ENCODE measurements at places on chromosomes 13 and 19.

- no peak for DNase-seq
Measured at GRCh38 chr13:26378116-26378515, 124.2 kb downstream of the CDK8 start.

DNA sequence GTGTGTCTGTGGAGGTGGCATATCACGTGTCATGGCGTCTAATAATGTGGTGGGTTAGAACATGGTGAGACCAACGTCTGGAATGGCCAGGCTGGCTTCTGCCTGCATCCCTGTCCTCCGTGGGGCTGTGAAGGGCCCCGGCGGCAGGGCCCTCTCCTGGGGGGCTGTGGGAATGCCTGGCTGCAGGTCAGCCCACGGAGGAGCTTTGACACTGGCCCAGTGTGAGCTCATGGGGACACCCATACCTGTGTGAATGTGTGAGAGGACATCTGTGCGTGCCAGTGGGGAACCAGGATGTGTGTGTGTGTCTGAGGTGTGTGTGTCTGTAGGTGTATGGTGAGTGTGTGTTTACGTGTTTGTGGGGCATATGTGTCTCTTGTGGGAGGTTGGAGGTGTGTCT is 300.1 kb downstream of the TEX29 start:
- DNase-seq = no peak

DNA sequence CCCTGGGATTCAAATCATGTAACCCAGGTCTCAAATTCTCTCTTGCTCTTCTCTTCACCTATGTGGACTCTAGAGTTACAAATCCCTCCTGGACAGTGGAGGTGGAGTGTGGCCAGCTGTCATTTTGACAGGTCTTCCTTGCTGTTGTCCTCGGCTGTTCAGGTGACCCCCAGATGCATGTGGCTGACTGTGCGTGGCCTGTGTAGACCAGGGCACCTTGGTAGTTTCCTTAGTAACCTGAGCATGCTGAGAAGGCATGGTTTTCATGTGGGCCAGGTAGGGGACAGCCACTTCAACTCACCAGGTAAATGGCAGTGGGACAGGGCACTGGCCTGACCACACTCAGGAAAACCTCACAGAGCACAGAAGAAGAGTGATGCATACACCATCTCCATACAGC is 155.0 kb upstream of the TSHZ3 start:
- no peak for DNase-seq

DNA sequence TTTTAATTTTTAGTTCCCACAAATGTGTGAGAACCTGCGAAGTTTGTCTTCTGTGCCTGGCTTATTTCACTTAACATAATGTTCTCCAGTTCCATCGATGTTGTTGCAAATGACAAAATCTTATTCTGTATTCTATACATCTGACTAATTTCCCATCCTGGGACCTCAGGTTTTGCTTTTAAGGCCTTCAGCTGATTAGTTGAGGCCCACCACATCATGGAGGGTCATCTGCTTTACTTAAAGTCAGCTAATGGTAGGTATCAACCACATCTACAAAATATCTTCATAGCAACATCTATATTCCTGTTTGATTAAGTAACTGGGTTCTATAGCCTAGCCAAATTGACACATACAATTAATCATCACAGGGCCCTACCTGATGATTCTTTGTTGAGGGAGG is 534.0 kb downstream of the EFNB2 start:
- no peak for DNase-seq

- no peak for DNase-seq
Measured at GRCh38 chr13:99932912-99933311, 38.7 kb downstream of the ZIC5 start.

DNA sequence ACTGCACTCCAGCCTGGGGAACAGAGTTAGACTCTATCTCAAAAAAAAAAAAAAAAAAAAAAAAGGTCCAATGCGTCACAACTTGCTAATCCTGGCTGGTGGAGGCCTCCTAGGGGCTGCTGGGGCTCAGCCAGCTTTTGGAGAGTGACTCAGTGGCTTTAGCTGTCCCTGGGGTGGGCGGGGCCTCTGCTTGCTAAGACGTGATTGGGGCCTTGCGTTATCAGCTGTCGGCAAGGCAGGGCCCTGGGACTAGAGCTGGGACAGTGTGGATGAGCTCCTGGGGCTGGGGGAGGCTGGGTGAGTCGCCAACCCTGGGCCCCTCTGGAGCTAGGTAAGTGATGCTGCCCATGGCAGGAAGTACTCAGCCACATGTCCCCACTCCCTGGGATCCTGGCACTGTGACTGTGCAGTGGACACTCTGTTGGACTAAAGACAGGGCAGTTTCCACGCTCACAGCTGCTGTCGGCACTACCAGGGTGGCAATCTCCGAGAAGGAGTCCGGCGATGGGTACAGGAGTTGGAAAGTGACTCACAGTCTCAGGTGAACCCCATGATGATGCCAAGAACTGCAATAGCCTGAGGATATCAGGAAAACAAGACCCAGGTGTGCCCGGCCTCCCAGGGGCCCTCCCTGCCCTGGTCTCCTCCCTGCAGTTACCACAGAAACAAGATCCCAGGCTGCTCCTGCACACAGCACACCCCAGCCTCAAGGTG is 32.2 kb downstream of the F2RL3 start:
- DNase-seq = no peak

DNA sequence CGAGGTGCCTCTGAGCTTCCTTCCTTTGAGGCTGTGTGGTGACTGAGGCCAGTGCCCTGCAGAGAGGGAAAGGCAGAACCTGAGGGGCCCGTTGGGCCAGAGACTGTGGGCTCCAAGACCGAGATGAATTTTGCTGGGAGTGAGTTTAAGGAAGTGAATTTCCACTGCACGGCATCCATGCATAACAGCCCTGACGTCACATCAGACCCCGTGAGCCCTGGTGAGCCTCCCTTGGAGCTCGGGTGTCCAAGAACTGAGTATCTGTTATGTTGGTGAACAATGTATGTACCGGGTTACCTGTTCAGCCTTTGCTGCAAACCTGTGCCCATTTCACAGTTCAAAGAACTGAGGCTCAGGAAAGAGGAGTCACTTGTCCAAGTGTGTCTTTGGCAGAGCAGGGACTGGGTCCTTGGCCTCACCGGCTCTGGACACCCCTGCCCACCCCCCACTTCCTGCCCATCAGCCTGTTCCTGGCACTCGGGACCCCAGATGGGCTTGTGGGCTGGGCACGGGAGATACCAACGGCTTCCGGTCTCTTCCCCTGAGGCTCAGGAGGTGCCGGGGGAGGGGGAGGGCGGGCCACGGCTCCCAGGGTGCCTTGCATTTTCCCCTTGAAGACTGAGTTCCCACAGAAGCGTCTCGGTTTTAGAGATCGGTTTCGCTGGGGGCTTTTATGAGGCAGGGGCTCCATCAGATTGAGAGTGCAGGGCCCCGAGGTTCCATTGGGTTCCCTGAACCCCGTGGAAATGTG is 33.7 kb downstream of the NFILZ start:
- DNase-seq = no peak

GRCh38 chr19:19204181-19204580 is 967 bp upstream of the NR2C2AP start:
- no peak for DNase-seq

GRCh38 chr19:338421-338820 is 6.2 kb downstream of the MIER2 start:
- DNase-seq = no peak

DNA sequence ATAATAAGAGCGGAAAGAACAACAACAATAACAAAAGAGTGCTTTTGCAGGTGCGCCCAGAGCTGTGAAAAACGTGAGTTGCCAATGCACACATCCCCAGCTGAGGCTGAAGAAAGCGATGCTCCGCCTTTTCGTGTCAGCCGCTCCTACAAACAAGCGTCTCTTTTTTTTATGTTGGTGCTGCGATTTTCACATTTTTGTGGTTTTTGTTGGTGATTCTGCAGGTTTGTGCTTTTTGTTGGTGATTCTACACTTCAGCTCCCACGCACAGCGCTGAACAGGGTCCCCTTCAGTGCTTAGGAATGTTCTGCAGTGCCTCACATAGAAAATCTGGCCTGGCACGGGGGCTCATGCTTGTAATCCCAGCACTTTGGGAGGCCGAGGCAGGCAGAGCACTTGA is 7.3 kb upstream of the SBK3 start:
- no peak for DNase-seq

GRCh38 chr13:110407021-110407420 is 99.9 kb downstream of the COL4A2 start:
- DNase-seq = no peak

DNA sequence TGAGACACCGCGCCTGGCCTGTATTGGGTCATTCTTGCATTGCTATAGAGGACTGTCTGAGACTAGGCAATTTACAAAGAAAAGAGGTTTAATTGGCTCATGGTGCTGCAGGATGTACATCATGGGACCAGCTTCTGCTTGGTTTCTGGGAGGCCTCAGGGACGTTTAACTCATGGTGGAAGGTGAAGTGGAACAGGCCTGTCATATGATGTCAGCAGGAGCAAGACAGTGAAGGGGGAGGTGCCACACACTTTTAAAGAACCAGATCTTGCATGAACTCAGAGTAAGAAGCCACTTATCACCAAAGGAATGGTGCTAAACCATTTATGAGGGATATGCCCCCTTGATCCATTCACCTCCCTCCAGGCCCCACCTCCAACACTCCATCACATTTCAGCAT is 18.7 kb downstream of the CARD8 start:
- DNase-seq = no peak

- DNase-seq = no peak
Measured at GRCh38 chr19:2056837-2057192, 5.8 kb upstream of the MKNK2 start.

- DNase-seq = peak; percentile 75
Measured at GRCh38 chr13:30998136-30999088, 66.0 kb downstream of the TEX26 start.

GRCh38 chr19:54650108-54650655 is 12.6 kb upstream of the LILRB4 start:
- no peak for DNase-seq

GRCh38 chr19:6354098-6354674 is 7.1 kb upstream of the CLPP start:
- DNase-seq = no peak

GRCh38 chr19:19305696-19306095 is 14.6 kb downstream of the SUGP1 start:
- no peak for DNase-seq

- DNase-seq = peak; percentile 64
Measured at GRCh38 chr19:5542665-5543064, 25.1 kb downstream of the TINCR start.

- DNase-seq = no peak
Measured at GRCh38 chr13:113656831-113657671, 947 bp downstream of the ATP4B start.

- DNase-seq = peak; percentile 90
Measured at GRCh38 chr19:46426506-46427162, 2.1 kb downstream of the PNMA8C start.

GRCh38 chr19:49666120-49666444 is 349 bp downstream of the BCL2L12 start:
- no peak for DNase-seq

GRCh38 chr19:28553005-28553404 is 659.9 kb downstream of the UQCRFS1 start:
- no peak for DNase-seq

- DNase-seq = no peak
Measured at GRCh38 chr19:37763488-37763887, 15.9 kb downstream of the ZNF573 start.

- no peak for DNase-seq
Measured at GRCh38 chr13:48401480-48401879, 11.4 kb downstream of the LPAR6 start.

- no peak for DNase-seq
Measured at GRCh38 chr13:72198042-72198441, 331.0 kb upstream of the DACH1 start.

DNA sequence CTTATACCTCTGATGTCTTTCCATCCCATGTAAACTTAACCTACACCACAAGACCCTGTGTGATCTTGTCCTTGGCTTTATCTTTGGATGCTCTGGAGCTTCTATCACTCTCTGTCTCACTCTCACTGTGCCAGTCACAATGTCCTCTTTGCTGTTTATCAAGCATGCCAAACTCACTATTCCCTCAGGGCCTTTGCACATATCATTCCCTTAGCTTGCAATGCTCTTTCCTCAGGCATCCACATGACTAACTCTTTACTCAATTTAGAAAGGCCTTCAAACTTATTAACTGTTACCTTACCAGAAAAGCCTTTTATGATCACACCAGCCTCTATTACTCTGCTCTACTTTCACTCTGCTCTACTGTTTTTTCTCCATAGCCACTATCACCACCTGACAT is 354.1 kb downstream of the RFC3 start:
- DNase-seq = no peak

DNA sequence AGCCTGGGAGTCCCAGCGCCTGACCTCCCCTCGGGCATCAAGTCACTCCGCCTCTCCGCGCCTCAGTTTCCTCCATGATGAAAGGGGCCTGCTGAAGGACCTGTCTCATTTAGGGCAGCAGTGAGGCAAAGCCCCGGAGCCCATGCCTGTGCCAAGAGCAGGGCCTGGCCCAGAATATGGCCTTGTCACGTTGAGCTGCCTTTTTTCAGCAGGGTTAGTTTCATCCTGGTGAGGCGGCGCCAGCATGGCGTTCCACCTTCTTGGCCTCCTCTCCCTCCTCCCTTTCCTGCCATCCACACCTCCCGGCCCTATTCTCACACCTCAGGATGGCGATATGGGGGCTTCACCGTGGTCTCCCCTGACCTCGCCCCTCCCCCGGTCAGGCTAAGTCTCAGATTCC is 30.2 kb downstream of the PAK4 start:
- no peak for DNase-seq

DNA sequence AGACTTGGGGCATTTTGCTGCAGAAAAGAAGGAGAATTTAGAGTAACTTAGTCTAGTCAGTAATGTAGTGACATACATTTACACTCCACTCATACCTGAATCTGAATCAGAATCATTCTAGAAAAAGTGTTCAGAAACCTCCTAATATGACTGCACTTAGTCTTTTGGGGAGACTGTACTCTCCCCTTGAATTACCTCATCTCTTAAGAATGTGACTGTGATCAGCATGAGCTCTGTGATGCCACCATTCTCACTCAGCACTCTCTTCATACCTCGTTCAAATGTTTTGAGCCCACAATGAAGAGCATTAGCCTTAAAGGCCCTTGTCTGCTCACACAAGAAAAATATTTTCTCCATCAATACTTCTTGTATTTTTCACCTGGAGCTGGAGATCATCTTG is 229.4 kb downstream of the FGF14 start:
- no peak for DNase-seq

- DNase-seq = peak; percentile 73
Measured at GRCh38 chr13:49584771-49585182, 581 bp downstream of the RCBTB1 start.

- no peak for DNase-seq
Measured at GRCh38 chr19:18401580-18402112, 4.2 kb upstream of the LRRC25 start.
